ENCODE measurements at places on chromosomes 2 and 18.

GRCh38 chr2:12931186-12931844 is 214.6 kb downstream of the TRIB2 start:
- DNase-seq = no peak

GRCh38 chr2:241389697-241390096 is 33.6 kb downstream of the FARP2 start:
- DNase-seq = no peak

GRCh38 chr2:121164042-121164441 is 121.0 kb downstream of the TFCP2L1 start:
- no peak for DNase-seq

DNA sequence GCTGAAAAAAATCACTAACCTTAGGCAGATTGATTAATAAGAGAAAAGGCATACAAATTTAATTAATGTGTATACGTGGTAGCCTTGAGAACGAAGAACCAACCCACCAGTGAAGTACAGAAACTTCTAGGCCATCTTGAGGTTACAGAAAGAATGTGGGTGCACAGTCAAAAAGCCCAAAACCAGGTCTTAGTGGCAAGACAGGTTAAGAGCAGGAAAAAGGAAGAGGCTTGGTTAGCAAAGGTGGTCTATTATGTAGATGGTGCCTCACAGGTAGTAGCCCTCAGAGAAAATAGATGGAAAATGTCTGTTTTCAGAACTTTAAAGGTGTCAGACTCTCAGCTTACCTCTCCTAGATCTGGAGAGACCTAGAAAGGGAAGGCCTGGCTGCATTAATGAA is 22.0 kb upstream of the SLC35G4 start:
- DNase-seq = no peak

GRCh38 chr2:229237270-229237669 is 33.8 kb downstream of the PID1 start:
- no peak for DNase-seq

DNA sequence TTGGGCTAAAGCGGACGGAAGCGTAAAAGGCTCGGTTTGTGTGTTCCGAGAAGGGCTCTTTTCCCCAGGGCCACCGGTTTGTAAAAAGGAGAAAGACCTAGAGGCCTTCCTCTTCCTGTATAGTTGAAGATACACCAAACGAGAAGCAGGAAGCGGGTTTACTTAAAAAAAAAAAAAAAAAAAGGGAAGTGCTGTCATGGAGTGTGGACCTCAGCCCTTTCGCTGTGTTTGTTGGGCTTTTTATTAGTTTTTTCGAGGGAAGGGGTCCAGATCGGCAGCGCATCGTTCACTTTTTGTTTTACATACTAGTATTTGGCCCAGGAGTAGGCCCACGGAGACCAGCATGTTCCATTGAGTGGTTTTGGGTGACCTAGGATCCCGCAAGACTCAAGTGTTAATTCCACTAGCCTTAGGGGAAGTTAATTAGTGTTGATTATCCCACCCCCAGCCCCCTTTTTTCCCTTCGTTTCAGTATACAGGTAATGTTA is 676 bp downstream of the ACTR2 start:
- DNase-seq = no peak

DNA sequence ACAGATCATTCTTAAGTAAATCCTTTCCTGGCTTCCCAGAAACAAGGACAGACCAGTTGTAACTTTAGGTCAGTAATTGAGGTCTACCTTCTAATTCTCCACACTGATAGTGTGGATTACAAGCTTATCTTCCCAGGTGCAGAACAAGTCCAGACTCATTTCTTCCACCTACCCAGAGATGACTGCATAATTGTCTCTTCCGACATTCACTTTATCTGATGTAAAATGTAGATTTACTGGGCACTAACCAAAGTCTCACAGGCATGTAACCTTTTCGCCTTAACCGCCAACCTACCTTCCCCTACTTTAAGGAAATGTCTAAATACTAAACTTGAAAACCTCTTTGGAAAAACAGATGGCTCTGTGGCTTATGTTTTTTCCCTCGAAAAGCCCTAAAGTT is 96.2 kb downstream of the NCK2 start:
- DNase-seq = no peak

DNA sequence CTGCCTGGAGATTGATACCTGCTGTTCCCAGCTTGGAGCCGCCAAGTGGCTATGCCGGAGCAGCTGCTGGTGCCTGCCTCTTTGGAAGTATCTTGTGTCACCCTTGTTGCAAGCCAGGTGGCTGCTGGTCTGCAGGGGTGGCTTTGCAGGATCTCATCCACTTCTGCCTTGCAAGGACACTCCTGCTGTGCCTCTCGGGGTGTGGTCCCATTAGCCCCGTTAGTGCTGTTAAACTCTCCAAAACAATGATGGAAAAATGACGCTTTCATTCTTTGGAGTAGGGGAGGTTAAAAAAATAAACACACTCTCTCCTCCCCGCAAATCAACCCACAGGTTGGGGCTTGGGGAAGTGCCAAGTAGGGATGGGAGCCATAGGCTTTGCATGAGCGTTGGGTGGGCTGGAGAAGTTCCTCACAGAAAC is 352.8 kb downstream of the RNF144A start:
- DNase-seq = no peak

- no peak for DNase-seq
Measured at GRCh38 chr2:45711224-45711623, 59.7 kb downstream of the PRKCE start.
